Stimulated activated memory B cell treated with anti-CD40 and anti-IgM and Interleukin-4, amounts not matched to agents 10 μg/mL and 1 μg/mL and 100 μg/mL, for 72 hours (primary cell): ENCODE measurements at places on chromosomes 7 and 10.

- ATAC-seq, result no peak
Observed at GRCh38 chr10:97184971-97185325, 811 bp downstream of the SLIT1 start.

- ATAC-seq, result no peak
Observed at GRCh38 chr10:11687357-11687771, 54.8 kb upstream of the ECHDC3 start.

DNA sequence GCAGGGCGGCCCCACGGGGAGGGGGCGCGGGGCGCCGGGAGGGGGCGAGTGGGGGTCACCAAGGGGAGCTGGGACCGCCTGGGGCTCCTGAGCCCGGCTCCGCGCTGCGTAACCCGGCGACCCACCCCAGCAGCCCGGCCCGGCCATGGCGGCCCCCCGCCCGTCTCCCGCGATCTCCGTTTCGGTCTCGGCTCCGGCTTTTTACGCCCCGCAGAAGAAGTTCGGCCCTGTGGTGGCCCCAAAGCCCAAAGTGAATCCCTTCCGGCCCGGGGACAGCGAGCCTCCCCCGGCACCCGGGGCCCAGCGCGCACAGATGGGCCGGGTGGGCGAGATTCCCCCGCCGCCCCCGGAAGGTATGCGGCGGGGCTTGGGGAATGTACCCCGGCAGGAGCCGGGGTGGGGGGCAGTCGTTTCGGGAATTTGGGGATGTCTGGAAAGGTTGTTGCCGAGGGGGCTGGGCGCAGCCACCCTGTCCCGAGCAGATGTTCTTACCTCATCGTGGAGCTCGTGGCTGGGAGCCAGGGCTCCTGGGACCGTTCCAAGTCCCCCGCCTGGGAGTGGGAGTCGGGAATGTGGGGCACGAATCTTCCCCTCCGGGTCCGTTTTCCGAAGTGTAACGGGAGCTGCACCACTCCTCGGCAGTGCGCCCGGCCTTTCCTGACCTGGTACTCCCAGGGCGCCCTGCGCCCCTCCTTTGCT lies 431 bp downstream of the ZYX start:
- ATAC-seq, result peak; percentile 1

GRCh38 chr10:119221666-119222065 lies 14.3 kb downstream of the GRK5 start:
- ATAC-seq, result peak; percentile 80

GRCh38 chr7:112452102-112452888 lies 2.0 kb downstream of the IFRD1 start:
- ATAC-seq, result no peak

DNA sequence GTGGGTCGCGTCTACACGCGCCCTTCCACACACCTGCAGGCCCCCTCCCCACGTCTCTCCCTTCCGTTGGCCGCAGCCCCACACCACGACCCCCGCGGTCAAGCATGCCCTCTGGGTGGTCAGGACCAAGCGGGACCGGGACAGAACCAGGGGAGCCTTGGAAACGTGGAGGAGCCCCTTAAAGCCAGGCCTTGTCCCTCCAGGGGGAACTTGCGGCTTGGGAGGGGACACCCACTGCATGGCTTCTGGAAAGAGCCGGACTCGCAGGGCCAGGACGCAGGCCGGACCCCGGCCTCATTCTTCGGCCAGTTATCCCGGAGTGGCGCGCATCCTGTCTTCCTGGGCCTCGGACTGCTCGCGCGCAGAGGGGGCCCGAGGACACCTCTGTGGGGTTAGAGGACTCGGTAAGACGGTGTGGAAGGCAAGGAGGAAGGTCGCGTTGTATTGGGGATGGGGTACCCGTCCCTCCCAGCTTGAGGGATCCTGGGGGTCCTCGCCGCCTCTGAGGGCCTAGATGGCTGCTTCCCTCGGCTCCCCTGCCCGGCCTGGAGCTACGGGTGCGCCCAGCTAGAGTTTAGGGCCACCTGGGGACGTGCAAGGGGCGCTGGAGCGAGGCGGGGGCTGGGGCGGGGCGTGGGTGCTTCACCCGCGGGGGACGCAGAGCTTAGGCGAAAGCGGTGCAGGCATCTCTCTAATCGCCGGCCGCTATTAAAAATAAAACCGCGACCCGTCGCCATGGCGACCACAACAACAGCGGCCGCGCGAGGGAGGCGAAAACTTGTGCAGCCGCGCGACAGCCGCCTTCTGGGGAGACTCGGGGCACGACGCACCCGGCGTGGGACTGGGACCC lies 1.8 kb upstream of the PDGFA start:
- no peak for ATAC-seq

DNA sequence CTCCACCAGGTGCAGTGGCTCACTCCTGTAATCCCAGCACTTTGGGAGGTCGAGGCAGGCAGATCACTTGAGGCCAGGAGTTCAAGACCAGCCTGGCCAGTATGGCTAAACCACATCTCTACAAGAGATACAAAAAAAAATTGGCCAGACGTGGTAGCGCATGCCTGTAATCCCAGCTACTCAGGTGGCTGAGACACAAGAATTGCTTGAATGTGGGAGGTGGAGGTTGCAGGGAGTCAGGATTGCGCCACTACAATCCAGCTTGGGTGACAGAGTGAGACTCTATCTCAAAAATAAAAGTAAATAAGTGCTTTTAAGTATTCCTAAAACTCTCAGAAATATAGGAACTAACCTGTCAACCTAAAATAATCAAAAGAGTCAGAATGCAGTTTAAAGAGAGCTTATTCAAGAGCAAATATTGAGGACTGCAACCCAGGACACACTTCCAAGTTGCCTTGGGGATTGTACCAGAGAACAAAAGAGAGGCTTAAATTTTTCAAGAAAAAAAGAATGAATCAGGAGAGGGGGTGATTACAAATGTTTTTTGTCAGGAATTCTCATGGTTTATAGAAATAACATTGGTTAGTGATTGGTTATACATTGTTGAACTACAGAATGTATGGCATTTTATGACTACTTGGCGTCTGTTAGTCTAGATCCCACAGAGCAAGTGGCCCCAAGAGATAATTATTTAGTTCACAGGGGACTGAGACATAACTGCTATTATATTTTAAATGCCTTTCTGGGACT lies 33.2 kb upstream of the PPP1R9A start:
- no peak for ATAC-seq

DNA sequence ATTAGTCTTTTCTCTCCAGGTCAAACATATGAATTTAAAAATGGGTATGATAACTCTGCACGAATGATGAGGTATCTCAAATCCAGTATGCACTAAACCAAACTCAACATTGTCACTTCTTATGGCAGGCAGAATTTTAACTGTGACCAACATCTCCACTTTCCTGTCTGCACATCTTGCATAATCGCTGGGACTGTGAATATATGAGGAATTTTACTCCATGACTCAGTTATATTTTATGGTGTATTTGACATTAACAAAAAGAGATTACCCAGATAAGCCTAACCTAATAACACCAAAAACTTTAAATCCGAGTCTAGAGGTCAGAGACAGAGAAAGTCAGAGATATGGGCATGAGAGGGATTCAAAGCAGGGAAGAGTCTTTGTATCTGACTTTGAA lies 454.5 kb upstream of the SEMA3D start:
- ATAC-seq, result no peak

GRCh38 chr7:55032069-55032699 lies 13.4 kb downstream of the EGFR start:
- ATAC-seq, result no peak

DNA sequence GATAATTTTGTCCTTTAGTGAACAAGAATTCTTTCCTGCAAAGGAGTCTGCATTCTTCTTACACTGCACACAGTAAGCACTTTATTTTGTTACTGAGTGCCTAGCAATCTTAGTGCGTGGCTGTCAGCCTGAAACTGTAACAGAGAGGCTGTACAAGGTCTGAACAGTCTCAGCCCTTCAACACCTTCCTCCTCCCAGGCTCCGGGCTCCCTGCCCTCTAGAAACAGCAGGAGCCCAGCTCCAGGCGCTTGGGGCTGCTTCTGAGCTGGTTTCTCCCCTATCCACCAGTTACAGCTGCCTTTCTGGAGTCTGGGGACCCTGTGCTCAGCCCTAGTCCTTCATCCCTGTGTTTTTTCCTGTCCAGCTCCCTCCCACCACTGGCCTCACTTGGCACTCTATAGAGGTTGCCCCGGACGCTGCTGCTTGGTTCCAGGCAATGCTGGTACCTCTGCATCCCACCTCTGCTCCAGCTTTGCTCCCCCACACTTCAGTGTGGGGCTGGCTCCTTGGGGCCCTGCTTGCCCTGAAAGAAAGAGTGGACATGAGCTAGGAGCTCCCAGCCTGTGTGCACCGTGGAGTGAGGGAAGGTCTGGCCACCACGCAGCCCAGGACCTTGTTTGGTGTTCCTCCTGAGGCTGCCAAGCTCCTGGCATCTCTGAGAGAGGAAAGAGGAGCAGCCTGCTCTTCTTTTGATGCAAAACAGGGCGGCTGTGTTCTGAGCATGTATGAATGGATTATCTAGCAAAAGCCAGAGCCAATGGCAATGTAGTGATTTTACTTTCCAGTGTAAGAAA lies 251.2 kb upstream of the GRB10 start:
- no peak for ATAC-seq

DNA sequence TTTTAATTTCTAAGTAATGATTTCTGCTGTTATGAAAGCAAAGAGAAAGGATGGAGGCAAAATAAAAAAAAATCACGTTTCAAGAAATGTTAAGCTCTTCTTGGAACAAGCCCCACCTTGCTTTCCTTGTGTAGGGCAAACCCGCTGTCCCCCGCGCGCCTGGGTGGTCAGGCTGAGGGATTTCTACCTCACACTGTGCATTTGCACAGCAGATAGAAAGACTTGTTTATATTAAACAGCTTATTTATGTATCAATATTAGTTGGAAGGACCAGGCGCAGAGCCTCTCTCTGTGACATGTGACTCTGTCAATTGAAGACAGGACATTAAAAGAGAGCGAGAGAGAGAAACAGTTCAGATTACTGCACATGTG lies 2.4 kb downstream of the ADRB1 start:
- no peak for ATAC-seq

DNA sequence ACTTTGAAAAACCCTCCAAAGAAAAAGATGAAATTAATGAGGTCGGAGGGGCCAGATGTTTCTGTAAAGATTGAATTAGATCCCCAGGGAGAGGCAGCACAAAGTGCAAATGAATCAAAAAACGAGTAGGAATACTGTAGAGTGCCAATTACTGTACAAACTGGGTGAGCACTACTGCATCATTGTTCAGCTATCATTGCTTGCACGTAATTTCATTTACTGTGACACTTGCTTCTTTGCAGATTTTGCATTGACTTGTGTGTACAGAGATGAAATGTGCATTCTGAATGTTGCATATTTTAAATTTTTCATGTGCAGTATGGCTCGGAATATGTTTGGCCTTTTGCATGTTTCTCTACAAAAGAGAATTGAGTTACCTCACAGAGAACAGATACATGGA lies 123.7 kb downstream of the LCOR start:
- no peak for ATAC-seq

DNA sequence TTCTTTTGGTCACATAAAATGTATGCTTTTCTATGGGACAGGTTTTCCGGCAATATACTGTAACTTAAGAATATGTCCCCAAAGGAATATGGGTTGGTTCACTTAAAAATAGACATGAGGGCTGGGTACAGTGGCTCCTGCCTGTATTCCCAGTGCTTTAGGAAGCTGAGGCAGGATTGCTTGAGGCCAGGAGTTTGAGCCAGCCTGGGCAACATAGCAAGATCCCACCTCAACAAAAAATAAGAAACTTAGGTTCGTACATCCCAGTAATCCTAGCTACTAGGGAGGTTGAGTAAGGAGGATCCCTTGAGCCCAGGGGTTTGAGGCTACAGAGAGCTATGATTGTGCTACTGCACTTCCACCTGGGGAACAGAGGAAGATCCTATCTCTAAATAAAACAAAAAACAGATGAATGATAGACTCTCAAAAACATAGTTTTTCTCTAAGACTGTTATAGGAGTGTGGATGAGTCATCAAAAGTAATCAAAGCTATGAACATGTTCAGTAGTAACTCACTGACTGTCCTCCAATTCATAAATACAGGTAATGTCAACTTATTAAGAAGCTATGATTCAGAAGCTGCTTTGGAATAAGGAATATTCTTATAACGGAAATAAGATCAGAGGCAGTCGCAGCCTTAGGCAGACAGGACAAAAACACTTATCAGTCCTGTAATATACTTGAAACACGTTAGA lies 2.6 kb upstream of the SEC31B start:
- no peak for ATAC-seq

GRCh38 chr7:2483494-2483893 lies 7.3 kb upstream of the GRIFIN start:
- ATAC-seq, result no peak
